GM12891 (cell line): ENCODE measurements at places on chromosomes 12 and 14.
A peak's percentile ranks its signal among the peaks of the same experiment; 100 is the strongest.

DNA sequence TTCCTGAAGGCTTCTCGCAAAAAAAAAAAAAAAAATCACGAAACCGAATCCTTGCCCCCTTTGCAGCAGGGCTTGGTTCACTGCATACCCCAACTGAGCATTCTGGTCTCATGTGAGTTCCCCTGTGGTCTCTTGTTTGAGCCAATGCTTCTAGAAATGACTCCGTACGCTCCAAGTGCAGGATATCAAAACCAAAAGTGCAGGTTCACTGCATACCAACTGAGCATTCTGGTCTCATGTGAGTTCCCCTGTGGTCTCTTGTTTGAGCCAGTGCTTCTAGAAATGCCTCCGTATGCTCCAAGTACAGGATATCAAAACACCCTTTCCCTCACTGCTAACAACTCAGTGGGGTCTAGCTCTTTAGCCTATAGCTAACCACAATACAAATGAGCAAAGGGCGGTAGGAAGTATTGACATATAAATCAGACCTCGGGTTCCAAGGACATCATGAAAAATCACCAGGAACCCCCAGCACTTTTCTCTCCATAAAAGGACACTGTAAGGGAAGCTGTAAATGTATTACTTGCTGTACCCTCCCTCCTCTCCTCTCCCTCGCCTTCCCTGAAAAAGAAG lies 206.3 kb upstream of the NOS1 start:
- DNase-seq: no peak

DNA sequence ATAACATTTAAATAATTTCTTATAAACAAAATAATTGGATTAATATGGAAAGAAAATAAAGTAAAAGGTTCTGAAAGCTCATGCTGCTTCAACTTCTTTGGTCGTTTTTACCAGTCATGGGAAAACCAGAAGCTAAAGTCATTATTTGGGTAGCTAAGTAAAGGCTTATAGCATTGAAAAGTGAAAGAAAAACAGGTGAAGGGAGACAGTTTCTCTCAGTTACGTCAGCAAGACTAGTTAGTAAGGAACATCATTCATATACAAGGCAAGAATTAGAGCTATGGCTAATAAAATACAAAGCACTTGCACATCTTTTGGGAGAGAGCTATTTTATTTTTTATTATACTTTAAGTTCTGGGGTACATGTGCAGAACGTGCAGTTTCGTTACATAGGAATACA lies 170.3 kb upstream of the SYT10 start:
- no peak for DNase-seq

DNA sequence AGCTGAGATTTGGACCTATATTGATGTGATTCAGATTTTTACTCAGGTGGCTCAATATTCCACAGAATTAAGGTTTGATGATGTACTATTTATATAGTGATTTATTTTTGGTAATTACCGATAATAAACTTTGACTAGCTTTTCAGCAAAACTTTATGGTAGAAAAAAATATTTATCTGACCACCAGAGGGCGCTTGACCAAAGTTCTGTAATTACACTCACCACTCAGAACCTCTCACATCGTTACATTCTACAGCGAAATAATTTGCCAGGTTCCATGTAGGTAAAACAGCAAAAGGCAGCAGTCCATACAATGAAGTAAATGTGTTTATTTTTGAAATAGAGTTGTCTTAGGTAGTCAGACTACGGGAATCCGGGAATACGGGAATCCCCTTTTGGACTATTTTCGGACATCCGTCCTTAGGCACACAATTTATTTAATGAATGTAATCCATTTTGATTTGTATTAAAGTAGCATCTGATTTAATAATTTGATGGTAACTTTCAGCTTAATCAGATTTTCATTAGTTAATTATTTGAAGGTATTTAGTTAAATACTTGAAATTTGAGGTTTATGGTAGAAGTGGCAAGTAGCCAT lies 143.0 kb upstream of the DDHD1 start:
- DNase-seq: no peak

DNA sequence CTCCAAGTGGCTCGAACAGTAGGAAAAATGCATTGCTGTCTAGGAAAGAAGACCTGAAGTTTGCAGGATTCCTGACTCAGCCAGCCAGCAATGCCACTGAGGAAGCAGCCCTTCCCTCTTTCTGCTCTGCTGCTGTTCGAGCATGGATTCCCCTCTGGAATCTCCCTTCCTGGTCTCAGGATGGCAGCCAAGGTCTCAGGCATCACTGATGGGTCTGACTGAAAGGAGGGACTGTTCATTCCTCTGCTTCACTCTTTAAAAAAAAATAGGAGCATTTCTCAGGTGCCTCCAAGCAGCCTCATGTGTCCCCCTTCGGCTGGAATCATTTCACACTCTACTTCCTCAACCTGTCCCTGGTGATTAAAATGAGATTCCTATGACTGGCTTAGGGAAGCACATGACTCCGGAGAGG lies 62.4 kb downstream of the SLC15A4 start:
- no peak for DNase-seq

DNA sequence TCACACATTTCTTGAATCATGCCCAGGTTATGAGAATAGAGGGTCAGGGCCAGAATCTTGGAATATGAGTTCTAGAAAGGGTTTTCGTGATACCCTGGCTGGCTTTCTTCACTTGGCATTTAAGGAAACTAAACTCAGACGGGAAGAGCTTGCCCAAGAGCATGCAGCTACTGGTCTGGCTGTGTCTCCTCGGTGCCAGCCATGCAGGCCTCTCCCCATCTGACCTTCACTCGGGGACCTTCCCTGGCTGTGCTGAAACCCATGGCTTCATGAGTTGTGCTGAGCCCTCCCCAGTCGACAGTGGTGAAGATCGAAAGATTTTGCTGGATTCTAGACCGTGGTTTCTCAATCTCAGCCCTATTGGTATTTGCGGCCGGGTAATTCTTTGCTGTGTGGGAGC lies 38.0 kb downstream of the FOXN3 start:
- DNase-seq: no peak

DNA sequence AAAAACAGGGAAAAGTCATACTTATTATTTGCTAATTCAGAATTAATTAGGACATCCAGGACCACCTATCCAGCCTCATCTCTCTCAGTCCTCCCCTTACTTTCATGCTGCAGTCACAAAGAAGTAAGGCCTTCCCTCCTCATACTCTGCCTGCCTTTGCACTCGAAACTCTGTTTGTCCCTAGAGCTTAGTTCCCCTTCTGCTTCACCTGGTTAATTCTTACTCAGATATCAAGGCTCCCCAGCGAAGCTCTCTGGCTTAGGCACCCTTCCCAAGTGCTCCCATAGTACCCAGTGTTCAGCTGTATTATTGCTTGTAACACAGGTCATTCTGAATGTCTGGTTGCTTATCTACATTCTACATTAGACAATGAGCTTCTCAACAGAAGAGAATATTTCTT lies 81.3 kb downstream of the ERGIC2 start:
- no peak for DNase-seq

- no peak for DNase-seq
Measured at GRCh38 chr12:13367973-13368372, 171.4 kb downstream of the EMP1 start.

GRCh38 chr12:131986910-131987309 lies 37.2 kb downstream of the EP400 start:
- DNase-seq: no peak

DNA sequence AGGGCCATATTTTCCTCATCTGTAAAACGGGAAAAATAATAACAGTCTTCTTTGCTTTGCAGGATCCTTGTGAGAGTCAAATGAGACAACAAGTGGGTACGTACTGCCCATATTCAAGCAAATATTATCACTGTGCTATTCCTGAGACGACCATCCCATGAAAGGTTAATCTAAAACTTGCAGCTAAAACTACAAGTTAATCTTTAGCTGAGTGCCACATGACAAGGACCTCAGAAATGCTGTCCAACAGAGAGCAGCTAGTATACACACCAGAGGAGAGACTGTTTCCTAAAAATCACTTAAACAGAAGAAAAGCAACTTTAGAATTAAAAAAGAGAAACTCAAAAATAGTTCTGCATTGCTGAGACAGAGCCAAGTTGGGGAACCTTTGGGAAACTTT lies 162.7 kb upstream of the TMTC2 start:
- no peak for DNase-seq

DNA sequence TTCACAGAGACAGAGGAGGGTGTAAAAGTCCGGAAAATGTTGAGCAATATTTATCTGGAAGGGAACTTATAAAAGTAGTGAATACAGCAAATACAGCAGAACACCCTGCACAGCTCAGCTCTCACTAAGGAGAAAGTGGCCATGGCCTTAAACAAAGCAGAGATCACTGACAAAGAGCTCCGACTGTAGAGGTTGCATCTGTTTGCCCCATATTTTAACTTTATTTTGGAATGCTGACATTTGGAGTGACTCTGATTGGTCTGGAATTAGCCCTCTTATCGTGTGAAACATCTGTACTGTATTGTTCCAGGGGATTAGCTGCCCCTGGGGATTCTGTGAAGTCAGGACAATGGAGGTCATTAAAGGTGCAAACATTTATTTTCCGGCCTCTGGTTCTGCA lies 1275.7 kb upstream of the FLRT2 start:
- DNase-seq: no peak

GRCh38 chr12:51863933-51864832 lies 15.7 kb upstream of the FIGNL2 start:
- no peak for DNase-seq

DNA sequence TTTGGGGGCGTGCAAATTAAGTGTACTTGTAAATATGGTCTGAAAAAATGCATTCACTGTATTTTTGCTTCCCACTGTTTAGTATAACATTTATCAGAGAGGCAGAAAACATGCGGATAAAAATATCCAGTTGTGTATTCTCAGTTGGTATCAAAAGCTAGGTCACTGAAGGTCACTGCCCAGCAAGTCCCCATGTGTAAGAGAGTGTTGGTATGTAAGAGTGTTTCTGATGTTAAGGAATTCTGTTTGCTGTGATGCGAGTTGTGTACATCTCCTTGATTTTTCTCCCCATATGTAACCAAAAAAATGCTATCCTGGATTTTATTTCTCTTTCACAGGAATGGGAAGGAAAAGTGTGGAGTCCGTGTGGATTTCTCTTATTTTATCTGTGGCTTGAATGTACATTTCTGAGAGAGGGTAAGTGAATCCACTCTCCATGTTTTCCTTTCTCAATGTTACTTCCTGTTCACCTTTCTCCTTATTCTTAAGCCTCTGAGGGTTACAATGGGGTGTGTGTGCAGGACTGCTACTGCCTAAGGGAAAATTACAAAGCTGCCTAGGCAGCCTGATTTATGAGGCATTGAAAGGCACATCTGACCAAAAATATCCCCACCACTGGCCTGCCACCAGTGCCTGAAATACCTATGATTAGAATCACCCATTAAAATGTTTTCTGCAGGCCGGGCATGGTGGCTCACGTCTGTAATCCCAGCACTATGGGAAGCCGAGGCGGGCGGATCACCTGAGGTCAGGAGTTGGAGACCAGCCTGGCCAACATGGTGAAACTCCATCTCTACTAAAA lies 97.9 kb upstream of the USP44 start:
- DNase-seq: no peak

GRCh38 chr12:570435-570920 lies 92.8 kb downstream of the NINJ2 start:
- DNase-seq: no peak

DNA sequence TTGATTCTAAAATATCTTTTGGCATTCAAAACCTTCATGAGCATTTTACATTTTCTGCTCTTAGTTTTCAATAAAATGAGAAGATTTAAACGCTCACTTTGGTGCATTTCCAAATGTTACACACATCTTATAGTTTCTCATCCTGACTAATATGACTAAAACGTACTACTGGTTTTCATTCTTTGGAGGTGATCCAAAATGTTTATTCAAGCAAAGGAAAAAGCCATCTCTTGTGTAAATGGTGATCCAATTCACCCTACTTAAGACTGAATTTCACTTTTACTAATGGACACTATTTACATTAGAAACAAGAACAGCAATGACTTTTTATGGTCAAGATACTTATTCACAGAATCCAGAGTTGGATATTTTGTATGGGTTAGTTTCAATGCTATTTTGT lies 86.6 kb downstream of the KITLG start:
- no peak for DNase-seq

DNA sequence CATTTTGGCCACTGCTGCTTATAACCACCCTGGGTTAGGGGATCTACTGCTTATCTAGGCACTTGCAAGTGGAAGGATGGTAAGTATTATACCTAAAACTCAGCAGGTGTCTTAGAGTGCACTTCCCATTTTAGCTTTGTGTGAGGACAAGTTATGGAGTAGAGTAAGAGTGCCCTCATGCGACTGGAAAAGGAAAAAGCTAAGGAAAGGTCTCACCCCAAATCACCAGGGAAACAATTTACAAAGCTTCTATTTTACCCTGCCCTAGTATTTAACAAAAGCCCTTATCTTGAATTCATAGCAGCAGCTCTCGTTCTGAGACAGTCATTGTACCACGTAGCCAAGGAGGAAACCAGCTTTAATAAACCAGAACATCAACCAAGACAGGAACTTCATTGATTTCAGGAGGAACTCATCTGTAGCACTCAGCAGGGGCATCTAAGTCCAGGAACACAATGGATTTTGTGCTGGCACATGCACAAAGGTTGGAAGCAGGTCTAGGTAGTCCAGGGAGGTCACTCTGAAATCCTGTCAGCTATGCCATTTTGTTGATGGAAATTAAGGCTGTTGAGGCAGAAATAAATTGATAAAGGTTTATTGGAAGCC lies 2.9 kb downstream of the RDH12 start:
- no peak for DNase-seq

GRCh38 chr14:60249321-60250256 lies 568 bp downstream of the PPM1A start:
- DNase-seq: peak; percentile 60

DNA sequence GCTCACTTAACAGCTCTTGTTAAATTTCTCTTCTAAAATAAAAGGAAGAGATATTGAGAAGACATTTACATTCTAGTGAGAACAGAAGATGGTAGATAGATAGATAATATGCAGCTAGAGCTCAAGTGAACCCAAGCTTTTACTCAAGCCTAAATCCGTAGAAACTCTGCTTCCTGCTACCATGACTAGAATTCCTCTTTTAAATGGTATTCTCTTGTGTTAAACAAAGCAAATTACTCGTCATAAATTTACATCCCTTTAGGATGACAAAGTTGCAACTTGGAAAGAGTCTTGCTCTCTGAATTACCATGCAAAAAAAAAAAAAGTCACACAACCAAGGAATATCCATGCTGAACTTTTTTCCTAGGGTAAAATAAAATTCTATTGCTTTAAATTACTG lies 160.7 kb upstream of the LRFN5 start:
- DNase-seq: no peak

DNA sequence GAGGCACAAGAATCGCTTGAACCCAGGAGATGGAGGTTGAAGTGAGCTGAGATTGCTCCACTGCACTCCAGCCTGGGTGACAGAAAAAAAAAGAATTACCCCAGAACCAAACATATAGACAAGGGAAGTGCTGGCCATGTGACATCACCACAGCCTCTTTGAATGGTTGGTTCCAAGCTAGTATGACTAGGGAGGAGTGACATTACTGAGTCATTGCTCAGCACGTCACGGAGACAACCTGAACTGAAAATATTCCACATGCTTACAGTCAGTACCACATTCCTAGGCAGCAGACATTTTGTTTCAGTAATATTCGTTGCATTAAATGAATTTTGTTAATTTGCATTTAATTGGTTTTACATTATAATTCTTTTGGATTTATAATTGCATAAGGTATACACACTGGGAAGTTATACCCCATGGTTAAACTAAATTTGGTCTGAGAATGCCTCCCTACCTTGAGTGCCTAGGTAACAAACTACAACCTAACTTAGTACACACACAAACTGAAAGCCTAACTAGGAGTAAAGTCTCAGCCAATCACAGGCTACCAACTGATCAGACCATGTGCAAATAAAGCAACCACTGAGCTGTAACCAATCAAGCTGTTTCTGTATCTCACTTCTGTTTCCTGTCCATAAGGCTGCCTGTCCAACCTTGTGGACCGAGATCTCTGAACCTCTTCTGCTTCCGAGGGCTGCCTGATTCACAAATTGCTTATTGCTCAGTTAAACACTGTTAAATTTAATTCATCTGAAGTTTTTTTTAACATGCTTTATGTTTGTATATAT lies 164.4 kb downstream of the CAND1 start:
- no peak for DNase-seq
